Activated gamma-delta T cell (primary cell): ENCODE measurements at places on chromosomes 4 and X.

GRCh38 chrX:19883878-19884277 lies 3.5 kb downstream of the SH3KBP1 start:
- DNase-seq: no peak

- no peak for DNase-seq
Measured at GRCh38 chrX:1273896-1274295, 5.3 kb downstream of the CSF2RA start.

DNA sequence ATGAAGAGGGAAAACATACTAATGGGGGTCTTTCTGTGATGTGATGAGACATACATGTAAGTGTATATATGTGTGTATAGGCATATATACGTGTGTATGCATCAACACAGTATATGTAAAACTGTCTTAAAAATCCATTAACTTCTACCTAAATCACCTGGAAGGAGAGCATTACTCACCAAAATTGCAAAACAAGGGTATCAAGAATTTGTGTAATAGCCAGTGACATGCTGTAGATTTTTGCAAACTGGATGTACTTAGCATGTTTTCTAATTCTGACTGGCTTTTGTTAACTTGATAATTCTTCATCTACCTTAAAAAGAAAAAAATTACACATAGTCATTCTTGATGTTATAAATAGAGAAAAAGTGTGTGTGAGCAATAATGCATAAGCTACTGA lies 104.7 kb downstream of the PRRG1 start:
- no peak for DNase-seq

GRCh38 chrX:10433296-10433965 lies 187.0 kb downstream of the MID1 start:
- DNase-seq: no peak

DNA sequence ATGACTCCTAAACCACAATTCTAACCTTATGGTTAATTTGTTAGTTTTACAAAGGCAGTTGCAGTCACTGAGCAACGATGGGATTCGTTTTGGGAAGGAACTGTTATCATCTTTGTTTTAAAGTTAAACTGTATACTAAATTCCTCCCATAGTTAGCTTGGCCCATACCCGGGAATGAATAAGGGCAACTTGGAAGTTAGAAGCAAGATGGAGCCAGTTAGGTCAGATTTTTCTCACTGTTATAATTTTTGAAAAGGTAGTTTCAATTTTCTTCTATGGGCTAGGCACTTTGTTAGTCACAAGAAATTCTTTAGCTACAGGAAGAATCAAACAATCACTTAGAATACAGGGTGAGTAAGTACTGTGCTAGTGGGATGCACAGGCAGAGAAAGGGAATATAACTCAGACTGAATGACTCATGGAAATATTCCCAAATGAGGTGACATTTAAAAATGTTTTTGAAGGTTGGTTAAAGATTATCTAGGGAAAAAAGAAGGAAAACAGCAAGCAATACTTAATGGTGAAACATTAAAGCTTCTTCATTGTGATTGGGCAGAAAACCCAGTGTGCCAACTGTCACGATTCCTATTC lies 153.6 kb downstream of the MAGEB17 start:
- DNase-seq: no peak

GRCh38 chrX:15016051-15016450 lies 142.8 kb downstream of the MOSPD2 start:
- no peak for DNase-seq

DNA sequence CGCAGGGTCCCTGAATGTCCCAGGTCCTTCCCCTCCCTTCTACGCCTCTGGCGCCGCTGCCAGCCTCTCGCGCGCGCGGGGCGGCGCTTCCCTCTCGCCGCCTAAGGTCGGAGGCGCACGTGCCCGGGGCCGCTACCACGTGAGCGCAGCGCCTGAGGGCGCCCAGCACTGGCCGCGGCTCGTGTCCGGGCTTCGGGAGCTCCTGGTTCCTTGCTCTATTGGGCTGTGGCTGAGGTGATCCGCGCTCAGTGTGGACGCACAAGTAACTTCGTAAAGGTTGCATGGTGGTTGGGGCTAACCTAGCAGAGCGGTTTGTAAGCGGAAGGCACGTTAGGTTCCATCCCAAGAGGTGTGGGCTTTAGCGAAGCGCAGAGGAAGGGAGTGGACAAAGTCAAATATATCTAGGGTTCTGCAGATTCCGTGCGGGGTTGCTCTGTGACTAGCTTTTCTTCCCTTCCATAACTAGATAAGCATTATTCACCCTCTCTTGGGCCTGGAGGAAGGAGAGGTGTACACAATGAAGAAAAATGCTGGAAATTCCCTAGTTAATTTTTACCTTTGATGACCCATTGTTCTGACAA lies 1.8 kb downstream of the TLL1 start:
- no peak for DNase-seq

- no peak for DNase-seq
Measured at GRCh38 chrX:18119856-18120255, 100.8 kb downstream of the BEND2 start.

DNA sequence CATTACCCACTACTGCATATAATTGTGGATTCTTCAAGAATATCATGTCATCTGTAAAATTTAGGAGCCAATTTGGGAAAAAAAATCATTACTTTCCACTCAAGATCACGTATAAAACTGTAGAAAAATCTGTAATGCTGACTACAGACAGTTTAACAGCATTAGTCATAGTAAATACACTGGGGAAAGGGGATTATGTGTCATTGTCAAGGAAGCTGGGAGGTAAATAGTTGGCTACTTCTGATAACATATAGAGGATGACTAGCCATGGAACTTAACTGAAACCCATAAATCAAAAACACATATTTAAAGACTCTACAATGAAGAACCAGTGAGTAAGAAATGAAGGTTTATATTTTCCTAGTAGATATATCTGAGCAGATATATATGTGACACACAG lies 1666.4 kb upstream of the IGFBP7 start:
- no peak for DNase-seq

DNA sequence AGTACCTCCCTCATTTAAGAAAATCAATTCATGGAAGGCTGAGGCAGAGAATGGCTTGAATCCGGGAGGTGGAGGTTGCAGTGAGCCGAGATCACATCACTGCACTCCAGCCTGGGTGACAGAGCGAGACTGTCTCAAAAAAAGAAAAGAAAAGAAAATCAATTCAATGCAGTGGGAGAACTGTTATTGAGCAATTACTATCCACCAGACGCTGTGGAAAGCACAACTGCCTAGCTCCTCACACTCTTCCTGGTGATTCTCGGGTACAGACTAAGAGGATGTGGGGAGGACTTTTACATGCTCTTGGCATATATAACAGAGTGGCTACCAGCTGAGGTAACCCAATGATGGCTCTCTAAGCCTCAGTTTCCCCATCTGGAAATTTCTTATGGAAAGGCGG lies 2.7 kb upstream of the TMSB4X start:
- no peak for DNase-seq

DNA sequence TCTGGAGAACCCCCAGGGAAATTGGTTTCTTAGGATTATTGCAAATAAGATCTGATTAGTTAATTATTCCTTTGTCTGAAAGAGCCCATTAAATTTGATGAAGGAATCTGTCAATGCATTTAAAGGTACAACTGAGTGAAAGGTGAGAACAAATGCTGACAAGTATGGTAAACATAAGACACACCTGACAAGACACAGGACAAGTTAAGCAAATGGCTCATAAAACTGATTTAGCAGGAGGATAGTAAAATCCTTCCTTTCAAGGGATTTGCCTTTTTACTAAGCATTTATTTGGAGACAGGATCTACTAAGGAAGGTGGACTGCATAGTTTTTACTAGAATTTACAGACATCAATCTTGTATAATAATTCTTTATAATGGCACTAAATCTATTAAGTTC lies 553.9 kb downstream of the SPRY1 start:
- no peak for DNase-seq

DNA sequence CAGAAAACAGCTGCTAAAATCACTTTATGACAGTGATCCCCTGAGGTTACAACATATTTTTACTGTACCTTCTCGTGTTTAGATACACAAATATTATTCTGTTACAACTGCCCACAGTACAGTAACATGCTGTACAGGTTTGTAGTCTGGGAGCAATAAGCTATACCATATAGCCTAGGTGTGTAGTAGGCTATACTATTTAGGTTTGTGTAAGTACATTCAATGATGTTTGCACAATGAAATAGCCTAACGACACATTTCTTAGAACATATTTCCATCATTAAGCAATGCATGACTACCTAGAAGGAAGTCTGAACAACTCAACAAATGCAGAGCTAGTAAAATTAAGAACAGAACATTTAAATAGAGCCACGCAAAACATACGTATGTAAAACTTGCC lies 112.7 kb downstream of the ZAR1 start:
- DNase-seq: no peak

DNA sequence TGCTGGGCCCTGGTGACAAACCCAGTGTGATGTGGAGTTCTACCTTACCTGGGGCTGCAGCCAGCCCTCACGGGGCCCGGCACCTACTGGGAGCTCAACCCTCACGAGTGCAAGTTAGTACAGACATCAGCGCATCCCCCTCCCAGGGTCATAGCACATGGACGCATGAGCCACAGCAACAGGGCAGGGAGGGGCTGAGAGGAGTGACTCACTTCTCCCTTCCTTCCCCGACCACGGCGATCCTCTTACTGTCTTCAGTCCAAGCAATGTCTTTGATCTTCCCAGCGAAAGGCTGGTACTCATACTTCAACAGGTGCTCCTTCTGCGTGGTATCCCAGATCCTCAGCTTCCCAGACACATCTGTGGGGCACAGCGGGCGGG lies 17.8 kb downstream of the WDR1 start:
- DNase-seq: no peak
